Nucleus accumbens (tissue), 56 donors: ENCODE measurements at places on chromosomes 16 and 17.

- DNase-seq: no peak
Measured at GRCh38 chr16:14444979-14445810, 184.9 kb downstream of the PARN start.

DNA sequence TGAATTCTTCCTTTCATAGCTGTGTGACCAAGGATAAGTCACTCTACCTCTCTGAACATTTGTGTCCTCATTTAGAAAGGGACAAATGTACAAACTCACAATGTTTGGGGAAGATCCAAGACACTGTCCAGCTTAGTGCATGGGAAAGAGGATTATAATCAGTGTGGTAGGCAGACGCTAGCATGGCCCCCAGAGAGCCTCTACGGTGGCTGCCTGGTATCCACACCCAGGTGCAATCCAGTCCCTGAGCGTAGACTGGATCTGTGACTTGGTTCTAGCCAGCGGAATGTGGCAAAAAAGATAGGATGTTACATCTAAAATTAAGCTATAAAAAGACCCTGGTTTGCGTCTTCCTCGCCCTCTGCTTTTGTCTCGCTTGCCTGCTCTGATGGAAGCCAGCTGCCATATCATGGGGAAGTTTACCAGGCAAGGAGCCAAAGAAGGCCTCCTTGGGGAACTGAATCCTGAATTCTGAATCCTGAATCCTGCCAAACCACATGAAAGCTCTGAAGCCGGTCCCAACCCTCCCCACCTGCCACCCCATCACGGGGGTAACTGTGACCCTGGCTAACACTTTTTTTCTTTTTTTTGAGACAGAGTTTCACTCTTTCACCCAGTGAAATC, 51.7 kb downstream of the PLXDC1 start:
- no peak for DNase-seq

DNA sequence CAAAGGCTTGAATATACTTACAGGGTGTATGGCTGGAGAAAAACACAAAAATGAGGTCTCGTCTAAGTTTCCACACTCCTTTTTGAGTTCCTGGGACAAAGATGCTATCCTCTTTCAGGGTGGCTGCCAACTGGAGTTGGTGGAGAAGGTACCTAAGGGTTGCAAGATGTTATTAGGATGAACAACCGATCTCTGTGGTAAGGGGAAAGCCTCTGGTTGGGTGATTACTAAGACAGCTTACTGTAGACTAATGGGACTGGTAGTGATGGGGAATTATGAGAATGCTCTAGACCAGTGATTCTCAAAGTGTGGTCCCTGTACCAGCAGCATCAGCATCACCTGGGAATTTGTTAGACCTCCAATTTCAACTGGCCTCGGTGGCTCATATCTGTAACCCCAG, 6.0 kb downstream of the ADAT1 start:
- no peak for DNase-seq

DNA sequence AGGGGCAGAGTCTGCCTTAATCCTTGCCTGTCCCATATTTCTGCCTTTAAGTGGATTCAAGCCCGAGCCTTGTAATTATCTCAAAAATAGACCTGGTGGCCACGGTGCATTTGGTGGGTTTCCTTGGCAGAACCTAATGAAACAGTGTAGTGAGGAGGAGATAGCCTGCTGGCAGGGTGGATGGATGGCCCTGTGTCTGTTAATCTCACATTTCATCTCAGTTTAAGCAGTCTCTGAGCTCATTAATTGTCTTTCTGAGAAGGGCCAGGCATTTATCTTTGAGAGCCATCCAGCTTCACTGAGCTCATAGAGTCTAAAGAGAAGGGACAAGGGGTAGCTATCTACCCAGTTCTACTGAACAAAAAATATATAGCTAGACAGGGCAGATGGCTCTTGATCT, 364.0 kb upstream of the EEF2KMT start:
- no peak for DNase-seq

GRCh38 chr16:54414671-54415070, 128.1 kb upstream of the IRX3 start:
- DNase-seq: no peak

DNA sequence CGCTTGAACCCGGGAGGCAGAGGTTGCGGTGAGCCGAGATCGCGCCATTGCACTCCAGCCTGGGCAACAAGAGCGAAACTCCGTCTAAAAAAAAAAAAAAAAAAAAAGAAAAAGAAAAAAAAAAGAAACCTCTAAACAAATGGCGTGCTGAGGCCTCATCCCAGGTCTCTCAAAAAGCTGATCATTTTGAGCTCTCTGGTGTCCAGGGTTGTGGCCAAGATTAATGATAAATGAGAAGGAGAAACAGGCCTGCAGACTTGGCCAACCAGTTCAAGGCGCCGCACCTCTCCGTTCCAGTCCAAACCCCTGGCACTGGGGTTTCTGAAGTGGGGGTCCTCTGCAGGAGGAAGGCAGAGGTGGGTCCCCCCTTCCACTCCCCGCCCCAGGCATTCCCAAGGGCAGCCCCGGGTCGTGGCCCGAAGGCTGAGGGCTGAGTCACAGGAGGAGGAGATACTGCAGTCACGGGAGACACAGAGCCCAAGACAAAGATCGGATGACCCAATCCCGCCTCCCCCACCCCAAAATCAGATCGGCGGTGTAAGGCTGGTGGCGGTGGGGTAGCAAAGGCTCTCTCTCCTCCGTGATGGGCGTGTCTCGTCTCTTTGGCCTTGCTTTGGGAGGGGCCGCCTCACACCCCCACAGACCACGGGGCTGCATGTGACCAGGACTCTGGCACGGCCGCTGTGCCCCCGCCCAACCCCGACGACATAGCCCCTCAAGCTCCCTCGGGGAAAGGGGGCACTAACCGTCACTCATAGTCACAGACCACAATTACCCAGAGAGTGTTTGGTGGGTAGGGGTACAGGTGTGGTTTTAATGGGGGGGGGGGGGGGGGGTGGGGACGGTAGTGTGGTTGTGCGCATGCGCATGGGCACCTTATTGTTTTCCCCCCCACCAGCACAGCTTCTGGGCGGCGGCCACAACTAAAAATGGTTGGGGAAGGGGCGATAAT, 1.1 kb downstream of the VAT1 start:
- peak; percentile 59 for DNase-seq

GRCh38 chr17:71380535-71380934, 740.3 kb upstream of the SOX9 start:
- DNase-seq: no peak

DNA sequence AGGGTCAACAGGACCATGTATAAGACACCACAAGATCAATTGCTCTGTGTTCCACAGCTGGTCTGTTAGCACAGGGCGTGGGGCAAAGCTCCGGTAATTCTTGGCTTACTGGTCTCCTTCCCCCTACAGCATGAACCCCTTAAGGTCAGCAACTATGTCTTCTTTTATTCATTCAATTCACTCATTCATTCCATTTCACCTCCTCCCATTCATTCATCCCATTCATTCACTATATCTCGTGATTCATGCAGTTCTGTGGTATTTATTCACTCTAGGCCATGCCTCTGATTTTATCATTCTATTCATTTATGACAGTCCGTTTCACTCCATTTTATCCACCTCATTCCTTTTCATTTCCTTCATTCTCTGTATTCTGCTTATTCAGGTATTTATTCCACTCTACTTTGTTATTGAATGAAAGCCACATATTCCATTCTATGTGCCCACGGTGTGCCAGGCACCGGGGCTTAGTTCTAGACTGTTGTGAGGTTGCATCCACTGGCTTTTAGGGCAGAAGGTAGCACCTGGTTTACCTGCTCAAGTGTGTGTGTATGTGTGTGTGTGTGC, 19.0 kb upstream of the WFDC1 start:
- DNase-seq: no peak
